ENCODE measurements at places on chromosomes 16 and 17.

GRCh38 chr16:81946206-81946605, 65.1 kb downstream of the SDR42E1 start:
- DNase-seq = no peak

GRCh38 chr17:68399638-68400403, 57.5 kb downstream of the WIPI1 start:
- no peak for DNase-seq

- no peak for DNase-seq
Measured at GRCh38 chr17:63173450-63173849, 207.4 kb downstream of the TANC2 start.

DNA sequence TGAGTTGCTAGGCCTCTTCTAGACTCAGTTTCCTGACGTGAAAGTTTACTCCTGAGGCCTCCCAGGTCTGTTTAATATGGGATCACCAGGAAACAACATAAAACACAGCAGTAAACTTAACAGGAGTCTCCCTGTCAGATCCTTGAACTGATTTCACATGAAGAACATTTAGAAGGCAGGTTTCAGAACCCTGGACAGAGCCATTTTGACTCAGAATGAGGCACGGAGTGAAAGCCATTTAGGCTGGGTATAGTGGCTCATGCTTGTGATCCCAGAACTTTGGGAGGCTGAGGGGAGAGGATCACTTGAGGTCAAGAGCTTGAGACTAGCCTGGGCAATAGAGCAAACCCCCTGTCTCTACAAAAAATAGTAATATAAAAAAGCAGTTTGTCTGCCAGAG, 289.1 kb downstream of the CA10 start:
- DNase-seq = no peak

DNA sequence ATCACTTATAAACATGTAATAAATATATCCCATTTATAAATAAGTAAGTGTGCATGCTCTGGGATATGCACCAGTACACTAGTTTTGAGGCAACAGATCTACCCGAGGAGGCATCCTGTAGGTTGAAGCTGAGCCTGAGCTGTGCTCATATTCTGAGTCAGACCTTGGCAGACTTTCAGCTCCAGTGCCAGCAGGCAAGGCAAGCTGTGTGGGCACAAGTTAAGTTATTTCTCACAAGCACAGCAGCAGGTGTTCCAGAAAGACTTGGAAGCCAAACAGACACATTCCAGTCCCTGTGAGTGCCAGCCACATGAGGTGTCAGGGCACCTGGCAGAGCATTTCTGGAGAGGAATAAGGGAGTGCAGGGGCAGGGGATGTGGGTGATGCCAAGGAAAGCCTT, 1.3 kb upstream of the CLEC19A start:
- DNase-seq = peak; percentile 42

GRCh38 chr17:71176928-71177443, 943.8 kb upstream of the SOX9 start:
- no peak for DNase-seq

GRCh38 chr17:49545806-49546545, 29.7 kb upstream of the NXPH3 start:
- DNase-seq = no peak

- DNase-seq = no peak
Measured at GRCh38 chr16:81457326-81458133, 12.9 kb downstream of the CMIP start.

GRCh38 chr16:67986949-67987348, 6.7 kb upstream of the DPEP3 start:
- DNase-seq = no peak

GRCh38 chr16:65534121-65534528, 412.3 kb upstream of the CDH11 start:
- no peak for DNase-seq

- DNase-seq = no peak
Measured at GRCh38 chr16:64712026-64712425, 409.8 kb downstream of the CDH11 start.

DNA sequence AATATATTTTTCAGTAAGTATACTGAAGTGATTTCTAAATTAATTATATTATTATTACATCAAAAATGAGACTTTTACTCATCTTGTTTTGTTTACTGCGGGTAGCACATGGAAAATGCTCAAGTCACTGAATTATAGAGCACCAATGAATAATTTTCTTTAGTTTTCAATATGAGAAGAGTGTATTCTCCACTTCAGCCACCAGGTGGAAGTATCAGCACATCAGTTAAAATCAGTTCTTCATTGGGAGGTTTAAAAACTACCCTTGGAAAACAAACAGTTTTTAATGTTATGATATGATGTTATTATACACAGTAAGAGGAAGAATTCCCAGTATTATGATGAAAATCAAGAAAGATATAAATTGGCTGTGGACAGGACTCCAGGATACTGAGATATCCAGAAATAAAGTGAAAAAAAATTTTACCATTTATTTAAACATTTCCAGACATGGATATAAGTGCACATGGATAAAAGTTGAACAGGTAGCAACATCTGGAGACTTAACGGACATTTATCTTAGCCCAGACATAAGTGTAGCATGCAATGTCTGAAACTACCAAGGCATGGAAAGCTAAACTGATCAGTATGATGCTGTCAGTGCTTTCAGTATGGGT, 467.3 kb downstream of the KCNJ2 start:
- DNase-seq = no peak

DNA sequence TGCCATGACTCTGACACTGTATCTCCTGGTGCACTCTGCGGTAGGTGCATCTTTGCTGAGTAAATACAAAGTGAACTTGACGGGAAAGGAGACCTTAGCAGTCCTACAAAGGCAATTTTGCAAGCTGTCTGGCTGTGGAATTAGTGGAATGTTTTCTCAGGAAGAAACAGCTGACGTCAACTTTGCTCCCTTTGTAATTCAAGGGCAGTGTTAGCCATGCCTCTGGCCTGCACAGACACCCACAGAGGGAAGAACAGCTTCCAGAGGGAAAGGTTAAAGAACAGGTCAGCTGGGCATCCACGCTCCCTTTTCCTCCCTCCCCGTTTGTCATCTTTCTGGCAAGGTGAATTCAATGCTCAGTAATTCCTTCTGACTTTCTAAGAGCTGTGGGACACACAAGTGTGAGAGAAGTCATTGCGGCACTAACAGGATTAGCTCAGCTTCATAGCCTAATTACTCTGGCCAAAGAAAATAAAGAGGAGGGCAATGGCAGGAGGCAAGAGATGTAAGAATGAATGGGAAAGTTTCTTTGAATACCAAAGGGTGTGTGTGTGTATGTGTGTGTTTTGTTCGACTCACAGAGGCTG, 476.9 kb upstream of the GOT2 start:
- DNase-seq = no peak

GRCh38 chr16:50448522-50448921, 79.7 kb upstream of the BRD7 start:
- no peak for DNase-seq

GRCh38 chr17:59425085-59425931, 93.9 kb downstream of the YPEL2 start:
- DNase-seq = no peak

GRCh38 chr17:67557921-67558320, 159.8 kb upstream of the NOL11 start:
- DNase-seq = no peak

- DNase-seq = no peak
Measured at GRCh38 chr17:76296186-76296585, 11.9 kb downstream of the QRICH2 start.

DNA sequence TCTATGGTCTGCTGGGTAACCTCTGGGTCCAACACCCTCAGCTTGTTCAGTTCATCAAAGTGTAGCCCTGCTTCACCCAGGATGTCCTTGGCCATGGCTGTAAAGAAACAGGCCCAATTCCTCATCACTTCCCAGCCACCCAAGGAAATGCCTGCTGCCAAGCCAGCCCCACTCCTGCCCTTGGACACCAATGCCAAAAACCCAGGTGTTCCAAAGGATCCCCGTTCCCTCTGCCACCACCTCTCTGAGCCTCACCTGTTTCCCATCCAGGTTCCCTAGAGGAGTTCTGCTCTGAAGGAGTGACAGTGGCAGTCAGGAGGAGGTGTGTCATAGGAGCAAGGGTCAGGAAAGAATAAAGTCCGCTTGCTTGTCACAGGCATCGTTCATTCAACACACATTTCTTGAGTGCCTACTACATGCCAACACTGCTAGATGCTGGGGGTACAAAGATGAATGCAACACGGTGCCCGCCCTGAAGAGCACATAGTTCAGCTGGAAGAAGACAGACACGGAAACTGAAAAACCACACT, 3.3 kb downstream of the IFT20 start:
- no peak for DNase-seq

DNA sequence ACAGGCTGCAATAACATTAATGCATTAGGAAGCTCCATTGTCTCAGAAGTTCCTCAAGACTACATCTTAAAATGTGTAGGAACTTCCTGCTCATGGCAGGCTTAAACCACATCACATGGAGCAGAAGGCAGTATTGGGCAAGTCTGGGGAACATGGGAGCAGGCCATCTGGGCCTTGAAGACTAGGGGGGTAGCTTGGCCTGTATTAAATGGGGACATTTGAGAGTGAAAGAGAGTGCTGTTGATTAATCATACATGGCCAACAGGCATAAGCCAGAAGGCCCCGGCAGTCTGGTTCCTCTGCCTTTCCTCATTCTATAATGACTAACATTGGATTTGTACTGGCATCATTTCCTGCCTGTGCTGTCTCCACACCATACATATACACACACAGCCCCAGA, 25.2 kb upstream of the SLC5A11 start:
- no peak for DNase-seq

- no peak for DNase-seq
Measured at GRCh38 chr17:4586043-4586442, 1.7 kb downstream of the SMTNL2 start.

DNA sequence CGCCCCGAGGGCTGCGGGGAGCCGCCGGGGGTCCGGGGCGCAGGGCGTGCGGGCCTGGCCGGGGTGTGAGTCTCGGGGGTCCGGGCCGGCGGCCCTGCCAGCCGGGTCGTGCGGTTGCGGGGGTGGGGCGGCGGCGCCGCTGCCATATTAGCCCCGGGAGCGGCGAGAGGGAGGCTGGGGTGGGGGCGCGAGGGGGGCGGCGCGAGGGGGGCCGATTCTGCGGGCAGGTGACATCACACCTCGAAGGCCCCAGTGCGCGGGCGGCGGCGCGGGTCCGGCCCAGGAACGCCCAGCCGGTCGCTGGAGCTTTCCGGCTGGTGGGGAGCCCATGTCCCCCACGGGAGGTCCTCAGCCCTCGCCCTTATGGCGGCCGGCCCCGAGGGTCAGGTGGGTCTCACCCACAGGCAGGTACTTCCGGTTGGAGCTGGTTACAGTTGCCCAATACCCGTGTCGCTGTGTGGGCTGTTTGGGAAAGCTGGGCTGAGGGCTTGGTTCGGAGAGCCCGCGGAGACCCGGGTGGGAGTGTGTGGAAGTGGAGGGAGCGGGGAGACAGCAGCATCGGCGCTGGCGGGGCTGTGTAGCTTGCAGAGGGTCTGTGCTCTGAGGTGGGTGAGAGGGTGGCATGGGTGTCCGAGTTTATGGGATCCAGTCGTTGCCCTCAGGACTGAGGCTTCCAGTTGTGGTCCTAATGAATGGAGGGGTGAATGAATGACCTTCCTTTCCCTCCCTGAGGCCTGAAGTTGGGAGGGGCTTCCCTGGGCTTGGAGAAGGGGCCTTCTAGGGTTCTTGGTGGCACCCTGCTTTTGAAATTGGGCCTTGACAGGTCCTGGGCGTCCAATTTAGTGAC, 804 bp downstream of the ATP6V0C start:
- DNase-seq = no peak

GRCh38 chr17:3923466-3924190, 7.4 kb upstream of the P2RX1 start:
- no peak for DNase-seq

- DNase-seq = no peak
Measured at GRCh38 chr17:40822132-40822812, at the start of gene KRT10. Gene KRT10, minus strand, starts transcription at chr17:40822614. Its CDS starts 29 bp downstream, at chr17:40822585.

DNA sequence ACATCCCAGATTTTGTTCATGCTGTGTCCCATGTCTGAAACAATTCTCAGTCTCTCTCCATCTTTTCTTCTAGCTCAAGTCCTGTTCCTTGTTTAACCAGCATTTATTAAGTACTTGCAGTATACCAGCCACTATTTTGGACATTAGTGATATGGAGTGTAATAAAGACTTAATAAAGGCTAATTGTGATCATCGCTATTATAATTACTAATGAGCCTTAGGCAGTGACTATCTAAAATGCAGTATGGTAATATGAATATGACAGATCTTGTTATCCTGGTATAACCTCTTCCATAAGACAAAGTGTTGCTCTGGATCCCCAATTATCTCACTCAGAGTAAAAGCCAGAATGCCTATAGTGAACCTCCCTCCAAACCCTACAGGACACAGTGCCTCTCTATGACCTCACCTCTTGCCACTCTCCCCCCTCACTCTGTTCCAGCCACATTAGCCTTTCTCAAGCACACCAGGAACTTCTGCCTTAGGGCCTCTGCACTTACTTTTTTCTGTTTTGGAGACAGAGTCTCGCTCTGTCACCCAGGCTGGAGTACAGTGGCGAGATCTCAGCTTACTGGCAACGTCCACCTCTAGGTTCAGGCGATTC, 1.8 kb upstream of the FLOT2 start:
- DNase-seq = no peak

- DNase-seq = no peak
Measured at GRCh38 chr17:59702304-59702703, 4.9 kb downstream of the PTRH2 start.

- no peak for DNase-seq
Measured at GRCh38 chr17:17750881-17751280, 69.6 kb downstream of the RAI1 start.

- DNase-seq = no peak
Measured at GRCh38 chr17:10744501-10745000, 14.7 kb upstream of the TMEM220 start.

- DNase-seq = no peak
Measured at GRCh38 chr16:74117798-74118197, 178.8 kb upstream of the PSMD7 start.

- DNase-seq = no peak
Measured at GRCh38 chr16:58638148-58639036, 8.8 kb upstream of the CNOT1 start.

- DNase-seq = no peak
Measured at GRCh38 chr17:28675980-28676379, 14.0 kb downstream of the SUPT6H start.

Measured in caudate nucleus (tissue), 63 donors.